ENCODE measurements at places on chromosomes 12 and 14.

- no peak for DNase-seq
These were observed 251.7 kb downstream of the TMEM132C start for GRCh38 chr12:128518644-128519043.

DNA sequence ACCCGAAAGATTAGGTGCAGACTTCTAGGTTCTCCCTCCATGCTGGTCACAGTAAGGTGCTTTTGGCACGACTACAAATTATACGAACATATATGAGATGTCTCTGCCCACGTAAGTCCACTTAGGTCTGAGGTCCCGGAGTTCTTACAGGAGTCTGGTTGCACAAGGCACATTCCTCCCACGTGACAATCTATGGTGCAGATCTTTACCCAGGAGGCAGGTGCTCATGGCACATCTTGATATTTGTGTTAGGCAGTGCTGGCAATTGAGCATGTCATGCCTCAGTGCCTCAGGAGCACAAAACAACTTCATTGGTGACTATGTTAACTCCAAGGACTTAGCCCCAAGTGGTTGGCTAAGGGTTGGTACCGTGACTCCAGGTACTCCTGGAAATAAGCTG, 92.0 kb upstream of the AMN1 start:
- DNase-seq = no peak

- DNase-seq = no peak
These were observed 32.9 kb downstream of the DMAC2L start for GRCh38 chr14:50344876-50345563.

GRCh38 chr12:27284751-27285150, 40.7 kb downstream of the STK38L start:
- no peak for DNase-seq

GRCh38 chr12:7058850-7059395, 1.6 kb upstream of the C1S start:
- DNase-seq = no peak

DNA sequence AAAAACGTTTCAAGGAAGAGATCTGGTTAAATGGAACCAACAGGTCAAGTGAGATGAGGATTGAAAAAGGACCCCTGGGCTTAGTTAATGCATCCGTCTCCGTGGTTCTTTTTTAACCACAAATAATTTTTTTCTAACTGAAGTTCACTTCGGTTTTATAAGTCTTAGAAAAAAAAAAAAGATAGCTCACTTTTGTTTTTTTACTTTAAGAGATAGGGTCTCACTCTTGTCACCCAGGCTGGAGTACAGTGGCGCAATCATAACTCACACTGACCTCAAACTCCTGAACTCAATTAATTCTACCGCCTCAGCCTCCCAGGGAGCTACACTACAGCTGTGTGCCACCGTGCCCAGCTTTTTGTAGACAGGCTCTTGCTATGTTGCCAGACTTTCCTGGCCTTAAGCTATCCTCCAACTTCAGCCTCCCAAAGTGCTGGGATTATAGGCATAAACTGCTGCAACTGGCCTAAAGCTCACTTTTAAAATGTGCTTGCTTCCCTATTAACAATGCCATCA, 11.8 kb downstream of the HNRNPC start:
- no peak for DNase-seq

GRCh38 chr14:104265918-104266630, 127.7 kb downstream of the KIF26A start:
- no peak for DNase-seq

GRCh38 chr12:3168223-3169221, 91.3 kb downstream of the TSPAN9 start:
- no peak for DNase-seq

- no peak for DNase-seq
These were observed 26.7 kb downstream of the TOGARAM1 start for GRCh38 chr14:44988694-44989093.

DNA sequence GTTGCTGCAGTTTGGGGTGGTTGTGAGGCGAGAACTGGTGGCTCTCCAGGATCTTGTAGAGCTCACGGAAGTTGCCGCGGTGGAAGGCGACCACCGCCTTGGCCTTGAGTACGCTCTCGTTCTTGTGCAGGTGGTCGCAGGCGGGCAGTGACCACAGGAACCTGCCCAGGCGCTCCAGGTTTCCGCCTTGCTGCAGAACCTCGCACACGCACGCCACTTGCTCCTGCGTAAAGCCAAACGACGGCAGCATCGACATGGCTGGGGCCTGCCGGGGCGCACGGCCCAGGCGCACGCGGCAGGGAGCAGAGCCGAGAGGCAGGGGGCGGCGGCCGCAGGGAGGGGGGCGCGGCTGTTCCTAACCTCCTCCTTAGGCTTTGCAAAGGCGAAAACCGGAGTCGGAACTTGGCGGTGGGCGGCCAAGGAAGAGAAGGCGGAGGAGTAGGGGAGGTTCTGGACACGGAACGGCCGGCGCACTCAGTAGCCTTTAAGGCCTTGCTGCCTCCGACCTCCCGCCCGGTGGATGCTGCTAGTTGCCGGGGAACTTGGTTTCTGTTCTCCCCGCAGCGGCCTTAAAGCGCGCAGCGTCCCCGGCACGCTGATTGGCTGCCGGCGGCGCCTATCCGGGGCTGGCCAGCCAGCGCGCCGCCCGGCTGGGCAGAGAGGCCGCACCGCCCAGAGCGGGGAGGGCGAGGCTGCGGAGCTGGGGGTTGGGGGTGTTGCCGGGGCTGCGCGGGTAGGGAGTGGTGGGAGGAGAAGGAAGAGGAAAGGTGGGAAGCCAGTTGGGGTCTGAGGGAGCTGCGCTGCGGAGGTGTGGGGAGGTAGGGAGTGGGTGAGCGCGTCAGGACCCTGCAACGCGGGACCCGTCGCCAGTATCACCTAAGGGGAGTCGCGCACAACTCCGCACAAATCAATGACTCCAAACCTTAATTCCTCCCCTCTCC, at the start of gene SIX1:
TSS of gene SIX1 (minus strand) at position 544 of the 941 bp plus-strand sequence. CDS start at position 256, 288 bp downstream.
- DNase-seq = no peak

- no peak for DNase-seq
These were observed 68.4 kb downstream of the ST8SIA1 start for GRCh38 chr12:22266101-22266500.

Measured in stimulated activated CD8-positive, alpha-beta memory T cell treated with anti-CD3 and anti-CD28 coated beads, Interleukin-12 subunit alpha, Interleukin-12 subunit beta, amount 100 ng/mL, for 4 hours (primary cell).